ENCODE measurements at places on chromosomes 12 and 14. TPM values are rescaled to one million over a fixed set of nuclear protein-coding genes. Genes with fewer than 3 reads are reported as not detected.

DNA sequence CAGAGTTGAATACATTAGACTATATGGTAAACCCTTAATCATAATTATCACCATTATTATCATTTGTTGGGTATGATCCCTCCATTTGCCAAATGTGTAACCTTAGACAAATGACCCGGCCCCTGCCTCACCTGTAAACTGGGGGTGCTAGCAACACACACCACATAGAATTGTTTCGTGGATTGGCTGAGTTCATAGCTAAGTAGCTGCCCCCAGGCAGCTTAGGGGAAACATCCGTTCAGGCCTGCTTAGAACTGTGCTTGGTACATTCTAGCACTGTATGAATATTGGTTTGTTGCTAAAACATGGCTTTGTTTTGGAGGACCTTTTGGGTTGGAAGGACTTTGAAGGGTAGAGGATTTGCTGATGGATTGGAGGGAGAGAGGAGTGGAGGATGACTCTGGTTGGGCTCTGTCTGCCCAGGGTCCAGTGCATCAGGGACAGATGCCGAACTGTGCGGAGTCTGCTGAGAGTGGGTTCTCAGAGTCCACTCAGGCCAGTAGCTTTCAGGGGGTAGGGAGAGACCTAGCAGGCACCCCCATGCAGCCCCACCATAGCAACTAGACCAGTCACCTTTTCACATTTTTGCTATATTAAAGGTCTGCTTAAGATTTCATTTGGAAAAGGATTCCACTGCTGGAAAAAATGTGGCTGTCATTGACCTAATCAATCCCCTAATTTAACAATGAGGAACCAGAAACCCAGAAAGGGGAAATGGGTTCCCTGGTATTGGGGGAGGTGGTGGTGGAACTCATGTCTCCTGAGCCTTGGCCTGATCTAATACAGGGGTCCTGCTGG lies 2.2 kb downstream of the RIN3 start:
- no peak for DNase-seq

DNA sequence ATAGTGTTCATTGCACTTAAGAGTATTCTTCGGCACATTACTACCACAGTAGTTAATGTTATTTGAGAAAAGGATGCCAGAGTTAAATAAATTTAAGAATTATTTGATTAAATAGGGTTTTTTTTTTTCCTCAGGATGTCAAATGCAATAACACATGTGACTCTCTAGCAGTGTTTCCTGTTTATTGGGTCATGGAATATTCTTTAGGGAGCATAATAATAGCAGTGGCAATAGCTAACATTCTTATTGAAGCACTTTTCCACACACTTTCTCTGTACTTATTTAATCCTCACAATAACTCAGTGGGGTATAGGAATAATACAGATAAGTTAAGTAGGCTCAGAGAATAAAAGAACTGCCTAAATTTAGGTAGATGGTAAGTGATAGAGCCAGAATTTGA lies 44.3 kb downstream of the SCYL2 start:
- DNase-seq, result no peak

GRCh38 chr12:98465950-98466602 lies 49.3 kb upstream of the TMPO start:
- DNase-seq, result no peak

DNA sequence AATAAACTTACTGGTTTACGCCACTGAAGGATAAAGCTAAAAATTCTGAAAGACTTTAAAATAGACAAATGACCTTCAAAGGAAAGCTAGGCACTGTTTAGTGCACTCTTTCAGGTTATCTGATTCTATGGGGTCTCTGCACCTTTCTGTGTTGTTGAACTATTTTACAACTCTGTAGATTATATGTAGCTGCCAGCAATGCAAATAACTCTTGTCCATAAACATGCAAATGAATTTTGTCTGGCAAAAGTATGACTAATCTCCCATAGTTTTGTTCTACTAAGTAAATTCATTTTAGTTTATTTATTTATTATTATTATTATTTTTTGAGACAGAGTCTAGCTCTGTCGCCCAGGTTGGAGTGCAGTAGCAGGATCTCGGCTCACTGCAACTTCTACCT lies 266.3 kb upstream of the CCDC196 start:
- DNase-seq, result no peak

GRCh38 chr12:27794818-27795584 lies 15.0 kb upstream of the MANSC4 start:
- no peak for DNase-seq

- no peak for DNase-seq
Measured at GRCh38 chr14:61154641-61155040, 126.5 kb downstream of the TMEM30B start.

DAO gene
- not detected for total RNA-seq

DDN gene
- total RNA-seq, result 0.51 TPM

TAS2R7 gene
- total RNA-seq, result not detected

All from Panc1 (cell line).